ENCODE measurements at places on chromosomes 7 and 10. TPM values are rescaled to one million over a fixed set of nuclear protein-coding genes. Genes with fewer than 3 reads are reported as not detected.

DNA sequence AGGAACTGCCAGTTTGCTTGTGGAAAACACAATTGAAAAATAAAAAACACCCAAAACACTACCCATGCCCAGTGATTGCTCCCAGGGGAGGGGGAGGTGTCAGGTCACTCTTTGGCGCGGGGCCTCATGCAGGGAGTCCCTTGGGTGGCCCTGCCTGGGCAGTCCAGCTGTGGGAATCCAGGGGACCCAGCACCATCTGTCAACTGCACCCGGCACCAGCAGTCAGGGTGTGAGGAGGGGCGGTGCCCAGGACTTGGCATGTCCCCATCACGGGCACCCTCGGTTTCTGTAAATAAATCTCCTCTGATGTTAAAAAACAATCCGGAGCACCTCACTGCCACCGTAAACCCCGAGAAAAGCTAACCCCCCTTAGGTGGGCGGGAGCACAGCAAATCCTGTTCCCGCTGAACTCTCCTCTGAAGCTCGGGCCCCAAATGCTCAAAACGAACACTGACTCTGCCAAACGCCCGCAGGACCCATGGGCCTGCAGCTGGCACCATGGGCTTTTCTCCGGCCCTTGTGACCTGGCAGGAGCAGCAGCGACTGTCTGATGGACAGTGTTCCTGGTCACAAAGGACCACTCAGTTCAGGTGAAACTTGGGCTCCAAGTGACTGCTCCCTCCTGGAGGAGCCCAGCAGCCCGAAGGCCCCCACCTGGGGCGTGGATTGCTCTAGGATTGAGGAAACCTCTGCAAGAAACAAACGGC, 18.5 kb upstream of the EN2 start:
- DNase-seq, result no peak

DNA sequence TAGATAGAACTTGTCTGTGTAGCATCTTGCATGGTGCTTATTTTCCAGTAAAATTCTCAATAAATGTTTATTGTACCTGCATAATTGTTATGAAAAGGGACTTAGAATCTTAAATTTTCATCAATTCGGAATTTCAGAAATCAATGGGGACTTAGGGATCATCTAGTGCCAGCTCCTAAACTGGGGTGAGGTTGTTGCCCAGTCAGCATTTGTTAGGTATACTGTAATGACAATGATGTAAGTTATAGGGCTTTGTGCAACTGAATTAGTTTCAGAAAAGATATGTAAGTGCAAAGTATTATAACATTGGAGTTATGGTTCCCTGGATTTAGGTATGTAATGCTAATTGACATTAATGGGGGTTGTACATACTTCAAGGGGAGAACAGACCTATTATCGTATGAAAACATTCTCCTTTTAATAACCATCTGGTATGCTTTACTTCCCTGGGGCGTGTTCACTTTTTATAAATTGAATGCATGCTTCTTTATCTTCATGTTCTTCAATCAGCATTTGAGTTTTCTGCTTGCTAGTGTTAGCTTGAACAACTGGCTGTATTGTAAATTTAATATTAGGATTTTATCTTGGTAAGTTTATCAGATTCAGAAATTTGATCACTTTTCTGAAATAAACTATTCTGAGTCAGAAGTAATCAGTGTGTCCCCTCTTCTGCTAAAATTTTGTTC, 270.3 kb downstream of the BBS9 start:
- no peak for DNase-seq

- no peak for DNase-seq
Observed at GRCh38 chr10:14838582-14839304, 637 bp downstream of the HSPA14 start.

GRCh38 chr7:36005293-36005692, 147.8 kb upstream of the EEPD1 start:
- DNase-seq, result no peak

DNA sequence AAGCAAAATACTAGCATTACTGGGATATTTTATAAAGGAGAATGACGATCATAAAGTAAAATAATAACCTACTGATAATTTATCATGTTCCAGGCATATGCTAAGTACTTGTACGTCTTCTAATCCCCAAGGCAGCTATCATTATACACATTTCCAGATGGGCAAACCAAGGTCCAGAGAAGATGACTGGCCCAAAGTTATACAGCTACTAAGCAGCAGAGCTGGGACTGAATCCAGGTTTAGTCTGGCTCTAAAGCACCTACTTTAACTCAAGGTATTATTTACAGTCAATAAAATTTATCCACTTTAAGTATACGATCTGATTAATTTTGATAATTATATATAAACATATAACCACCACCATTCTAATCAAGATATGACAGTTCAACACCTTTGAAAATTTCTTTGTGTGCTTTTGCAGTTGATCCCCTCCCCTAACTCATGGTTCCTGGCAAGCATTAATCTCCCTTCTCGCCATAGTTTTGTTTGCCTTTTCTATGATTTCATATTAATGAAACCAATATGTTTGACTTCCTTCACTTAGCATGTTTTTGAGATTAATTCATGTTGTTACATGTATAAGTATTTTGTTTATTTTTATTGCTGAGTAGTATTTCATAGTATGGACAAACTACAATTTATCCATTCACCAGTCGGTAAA, 126.7 kb downstream of the CPEB3 start:
- DNase-seq, result no peak

- no peak for DNase-seq
Observed at GRCh38 chr7:155493744-155494538, 36.0 kb downstream of the EN2 start.

DNA sequence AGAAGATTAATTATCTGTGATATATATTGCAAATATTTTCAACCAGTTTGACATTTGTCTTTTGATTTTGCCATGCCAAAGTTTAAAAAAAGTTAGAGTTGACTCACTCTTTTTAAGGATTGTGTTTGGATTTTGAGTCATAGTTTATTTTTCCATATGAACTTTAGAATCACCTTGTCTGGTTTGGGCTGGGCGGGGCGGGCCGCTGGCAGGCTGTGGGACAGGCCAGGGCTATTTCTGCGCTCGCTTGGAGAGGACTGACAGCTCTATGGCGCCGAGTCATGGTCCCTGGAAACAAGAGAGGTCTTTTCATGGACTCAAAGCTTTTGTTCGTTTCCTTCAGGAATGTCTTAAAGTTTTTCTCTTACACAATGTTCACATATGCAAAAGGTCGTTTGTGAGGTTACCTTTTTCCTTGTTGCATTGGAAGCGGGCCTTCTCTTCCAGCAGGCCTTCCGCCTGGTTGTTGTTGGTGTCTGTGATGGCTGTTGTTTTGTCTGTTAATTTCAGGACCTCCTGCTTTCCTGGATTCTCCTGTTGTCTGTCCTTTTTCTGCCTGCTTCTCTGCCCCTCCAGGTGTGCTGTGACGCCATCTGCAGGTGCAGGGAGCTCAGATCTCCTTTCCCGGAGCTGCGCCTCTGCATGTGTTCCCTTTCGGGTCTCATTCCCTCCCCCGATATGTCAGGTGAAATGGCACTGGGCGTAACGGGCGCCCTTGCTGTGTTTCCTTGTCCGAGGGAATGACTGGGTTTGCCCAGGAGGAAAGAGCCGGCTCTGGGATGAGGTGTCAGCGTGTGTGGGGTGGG, 53.8 kb downstream of the INPP5A start:
- peak; percentile 6 for DNase-seq

DNA sequence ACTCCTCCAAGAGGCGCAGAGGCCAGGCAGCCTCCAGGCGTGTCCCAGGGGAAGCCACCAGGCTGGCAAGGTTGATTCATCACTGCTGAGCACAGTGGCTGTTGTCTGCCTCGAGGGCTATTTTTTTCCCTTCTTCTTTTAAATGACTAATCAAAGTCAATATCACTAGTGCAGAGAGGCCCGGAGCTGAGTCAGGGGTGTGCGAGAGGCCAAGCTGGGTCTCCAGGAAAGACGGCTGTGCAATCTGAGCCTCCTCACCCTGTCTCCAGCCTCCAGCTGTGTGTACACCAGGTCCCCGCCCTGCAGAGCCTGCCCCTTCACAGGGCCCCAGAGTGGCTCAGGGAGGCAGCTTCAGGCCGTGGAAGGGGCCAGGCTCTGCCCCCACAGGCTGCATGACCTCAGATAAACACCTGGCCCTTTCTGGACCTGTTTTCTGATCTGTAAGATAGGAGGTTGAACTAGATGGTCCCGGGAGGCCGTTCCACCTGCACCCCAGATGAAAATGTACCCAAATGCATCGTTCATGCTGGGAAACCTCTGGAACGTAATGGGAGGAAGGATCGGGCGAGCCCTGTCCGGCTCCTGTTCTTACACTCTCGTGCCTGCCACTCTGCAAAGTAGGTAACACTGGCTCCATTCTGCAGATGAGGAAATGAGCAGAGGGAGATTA, 3.7 kb downstream of the STX1A start:
- peak; percentile 99 for DNase-seq

DNA sequence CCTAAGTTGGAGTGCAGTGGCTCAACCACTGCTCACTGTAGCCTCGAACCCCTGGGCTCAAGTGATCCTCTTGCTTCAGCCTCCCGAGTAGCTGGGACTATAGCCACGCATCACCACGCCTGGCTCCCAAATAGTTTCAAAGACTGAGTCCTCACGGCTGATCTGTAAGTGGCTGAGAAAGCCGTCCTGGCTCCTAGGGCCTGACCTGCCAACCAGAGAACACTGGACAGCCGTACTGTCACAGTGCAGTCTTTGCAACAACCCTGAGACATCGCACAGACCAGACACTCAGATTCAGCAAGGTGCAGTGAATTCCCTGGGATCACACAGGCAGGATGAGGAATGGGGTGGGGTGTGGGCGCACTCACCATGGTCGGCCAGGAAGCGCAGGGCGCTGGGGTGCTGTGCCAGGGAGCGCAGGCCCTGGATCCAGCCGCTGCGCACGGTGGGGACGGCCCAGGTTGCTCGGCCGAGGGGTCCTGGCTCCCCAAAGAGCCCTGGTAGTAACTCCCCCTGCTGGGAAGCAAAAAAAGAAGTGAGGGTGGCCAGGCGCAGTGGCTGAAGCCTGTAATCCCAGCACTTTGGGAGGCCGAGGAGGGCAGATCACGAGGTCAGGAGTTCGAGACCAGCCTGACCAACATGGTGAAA, 10.7 kb downstream of the BRAT1 start:
- DNase-seq, result no peak

- peak; percentile 40 for DNase-seq
Observed at GRCh38 chr7:108570146-108570755, 577 bp downstream of the DNAJB9 start.

- peak; percentile 31 for DNase-seq
Observed at GRCh38 chr10:26755443-26755903, 58.0 kb downstream of the PDSS1 start.

- DNase-seq, result peak; percentile 97
Observed at GRCh38 chr7:36658335-36659171, 65.7 kb downstream of the AOAH start.

- DNase-seq, result no peak
Observed at GRCh38 chr7:124686543-124687171, 78.9 kb downstream of the GPR37 start.

DNA sequence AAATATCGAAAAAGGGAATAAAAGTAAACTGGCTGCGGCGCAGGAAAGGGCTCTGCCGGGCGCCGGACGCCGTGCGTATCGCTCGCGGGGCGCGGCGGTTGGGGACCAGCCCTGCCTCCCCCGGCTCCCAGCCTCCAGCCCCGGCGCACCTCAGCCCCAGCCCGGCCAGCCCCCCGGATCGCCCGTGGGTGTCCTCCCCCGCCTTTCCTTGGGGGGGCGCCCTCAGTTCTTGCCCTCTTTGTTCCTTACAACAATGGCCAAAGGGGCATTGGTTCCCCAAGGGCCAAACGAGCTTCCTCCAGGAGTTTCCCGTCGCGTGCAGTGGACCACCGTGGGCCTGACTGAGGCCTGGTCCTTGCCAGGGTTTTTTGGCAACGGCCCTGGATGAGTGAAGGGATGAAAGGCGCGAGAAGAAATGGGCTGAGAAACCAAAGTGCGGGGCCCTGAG, 1.2 kb downstream of the MACROH2A2 start:
- peak; percentile 11 for DNase-seq

STEAP1 gene
- total RNA-seq, result 33.7 TPM

- no peak for DNase-seq
Observed at GRCh38 chr10:103545771-103546281, 52.3 kb downstream of the NEURL1 start.

GRCh38 chr7:36039243-36039642, 113.8 kb upstream of the EEPD1 start:
- no peak for DNase-seq

GRCh38 chr7:95927756-95928155, 155.4 kb downstream of the DYNC1I1 start:
- DNase-seq, result no peak

PTCD1 gene
- total RNA-seq, result 19.2 TPM

DNA sequence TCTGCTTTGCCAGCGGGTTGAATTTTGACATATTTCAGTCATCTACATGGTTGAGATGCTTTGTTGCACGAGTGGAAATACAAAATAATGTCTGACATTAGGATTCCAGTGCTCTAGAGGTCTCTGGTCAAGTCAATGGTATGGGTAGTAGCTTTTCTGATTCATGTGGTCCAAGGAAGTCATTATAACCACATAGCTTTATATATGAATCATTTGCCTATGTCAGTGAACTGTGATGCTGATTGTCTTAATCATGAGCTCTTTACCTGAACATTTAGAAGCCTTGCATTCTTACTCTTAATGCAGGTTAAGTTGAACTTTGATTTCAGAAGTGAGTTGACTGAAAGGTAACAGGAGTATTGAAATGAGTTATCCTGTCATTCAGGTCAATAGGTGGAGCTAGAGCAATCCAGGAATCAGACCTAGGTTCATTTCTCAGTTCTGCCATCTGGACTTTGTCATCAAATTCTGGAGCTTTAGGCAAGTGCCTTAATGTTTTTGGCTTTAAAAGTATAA, 3.3 kb downstream of the MAPK8 start:
- peak; percentile 45 for DNase-seq

DNA sequence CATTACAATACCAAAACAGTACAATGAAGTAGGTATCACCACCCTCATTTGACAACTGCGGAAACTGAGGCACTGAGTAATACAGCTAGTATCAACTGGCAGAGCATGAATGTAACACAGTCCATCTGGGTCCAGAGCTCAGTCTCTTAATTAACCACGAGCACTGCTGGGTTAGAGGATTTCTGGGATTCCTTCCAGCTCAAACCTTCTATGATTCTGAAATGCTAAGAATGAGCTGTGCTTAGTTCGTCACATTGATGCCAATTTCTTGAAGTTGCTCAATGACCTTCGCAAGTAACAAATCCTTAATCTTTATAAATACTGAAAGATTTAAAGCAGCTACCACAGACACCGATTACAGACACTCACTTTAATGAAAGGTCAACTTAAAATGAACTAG, 62.5 kb downstream of the SGMS1 start:
- peak; percentile 33 for DNase-seq

- DNase-seq, result no peak
Observed at GRCh38 chr10:84683550-84683949, 355.2 kb downstream of the CCSER2 start.

GRCh38 chr10:32112055-32112454, 55.8 kb upstream of the KIF5B start:
- peak; percentile 89 for DNase-seq

- no peak for DNase-seq
Observed at GRCh38 chr7:69595415-69595814, 2.9 kb upstream of the AUTS2 start.

OR2A7 gene
- not detected for total RNA-seq

GRCh38 chr10:124734311-124735166, 9.6 kb downstream of the FAM53B start:
- DNase-seq, result no peak

GRCh38 chr10:126917975-126918908, 13.0 kb downstream of the DOCK1 start:
- no peak for DNase-seq

C10orf105 gene
- total RNA-seq, result not detected

GRCh38 chr10:17474595-17475323, 20.4 kb upstream of the ST8SIA6 start:
- peak; percentile 22 for DNase-seq

GRCh38 chr7:28889290-28889689, 68.8 kb downstream of the TRIL start:
- DNase-seq, result no peak

IL2RA gene
- total RNA-seq, result not detected

Measured in LHCN-M2 (cell line).